ENCODE measurements at places on chromosomes 11 and 22.

DNA sequence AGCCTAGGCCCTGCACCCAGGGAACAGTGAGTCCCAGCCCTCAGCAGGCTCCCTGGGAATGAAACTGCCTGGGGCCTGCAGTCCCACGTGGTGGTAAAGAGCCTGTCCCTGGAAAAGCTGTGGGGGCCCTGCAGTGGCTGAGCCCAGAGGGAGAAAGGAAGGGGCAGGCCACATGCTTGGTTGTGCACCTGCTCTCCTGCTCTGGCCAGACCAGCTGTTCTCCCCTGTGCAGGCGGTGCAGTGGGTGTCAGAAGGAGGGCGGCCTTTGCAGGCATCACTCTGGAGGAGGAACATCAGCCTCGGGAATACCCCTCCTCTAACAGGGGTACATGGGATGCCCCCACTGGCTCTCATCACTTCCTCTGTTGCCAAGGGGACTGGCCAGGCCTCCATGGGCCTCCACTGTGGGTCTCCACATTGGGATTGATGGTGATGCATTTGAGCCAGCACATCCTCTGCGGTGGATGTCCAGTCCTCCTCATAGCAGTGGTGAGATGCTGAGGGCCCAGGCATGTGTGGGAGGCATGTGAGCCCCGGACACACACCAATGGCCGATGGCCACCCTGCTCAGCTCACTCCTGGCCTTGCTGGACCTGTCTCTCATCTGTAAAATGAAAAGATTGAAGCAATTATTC, 690.4 kb downstream of the BRD1 start:
- no peak for DNase-seq

DNA sequence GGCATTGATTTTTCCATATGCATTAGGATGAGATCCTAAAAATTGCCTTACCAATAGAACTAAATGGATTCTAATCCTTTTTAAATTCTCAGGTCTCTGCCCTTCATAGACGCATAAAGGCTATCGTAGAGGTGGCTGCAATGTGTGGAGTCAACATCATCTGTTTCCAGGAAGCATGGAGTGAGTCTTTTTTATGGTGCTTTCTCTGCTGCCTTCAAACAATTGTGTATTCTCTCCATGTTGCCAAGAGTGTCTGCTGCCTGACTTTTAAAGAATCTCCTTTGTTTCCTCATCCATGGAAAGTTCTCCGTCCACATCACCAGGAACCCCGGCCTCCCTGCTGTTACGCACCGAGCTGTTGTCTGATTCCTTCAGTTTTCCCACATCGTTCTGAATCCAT, 6.9 kb downstream of the UPB1 start:
- no peak for DNase-seq

- DNase-seq: no peak
Observed at GRCh38 chr22:45935573-45935972, 41.4 kb downstream of the WNT7B start.

DNA sequence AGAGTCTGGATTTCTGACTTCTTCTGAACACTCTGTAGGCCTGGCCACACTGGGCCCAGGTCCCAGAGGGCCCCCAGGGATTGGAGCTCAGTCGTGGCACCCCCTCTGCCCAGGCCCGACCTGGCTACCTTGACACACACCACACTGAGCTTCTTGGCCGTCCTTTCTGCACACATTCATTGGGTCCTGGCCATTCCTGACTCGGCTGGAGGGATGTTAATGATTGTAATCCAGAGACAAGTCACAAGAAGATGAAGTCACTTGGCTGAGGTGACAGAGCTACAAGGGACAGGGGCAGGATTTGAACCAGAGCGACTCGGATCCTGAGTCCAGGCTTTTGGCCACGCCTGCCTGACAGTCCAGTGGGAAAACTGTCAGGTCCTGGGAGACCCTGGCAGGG, 23.9 kb upstream of the PDGFB start:
- no peak for DNase-seq

GRCh38 chr11:45843158-45843924, 3.9 kb upstream of the CRY2 start:
- peak; percentile 83 for DNase-seq

DNA sequence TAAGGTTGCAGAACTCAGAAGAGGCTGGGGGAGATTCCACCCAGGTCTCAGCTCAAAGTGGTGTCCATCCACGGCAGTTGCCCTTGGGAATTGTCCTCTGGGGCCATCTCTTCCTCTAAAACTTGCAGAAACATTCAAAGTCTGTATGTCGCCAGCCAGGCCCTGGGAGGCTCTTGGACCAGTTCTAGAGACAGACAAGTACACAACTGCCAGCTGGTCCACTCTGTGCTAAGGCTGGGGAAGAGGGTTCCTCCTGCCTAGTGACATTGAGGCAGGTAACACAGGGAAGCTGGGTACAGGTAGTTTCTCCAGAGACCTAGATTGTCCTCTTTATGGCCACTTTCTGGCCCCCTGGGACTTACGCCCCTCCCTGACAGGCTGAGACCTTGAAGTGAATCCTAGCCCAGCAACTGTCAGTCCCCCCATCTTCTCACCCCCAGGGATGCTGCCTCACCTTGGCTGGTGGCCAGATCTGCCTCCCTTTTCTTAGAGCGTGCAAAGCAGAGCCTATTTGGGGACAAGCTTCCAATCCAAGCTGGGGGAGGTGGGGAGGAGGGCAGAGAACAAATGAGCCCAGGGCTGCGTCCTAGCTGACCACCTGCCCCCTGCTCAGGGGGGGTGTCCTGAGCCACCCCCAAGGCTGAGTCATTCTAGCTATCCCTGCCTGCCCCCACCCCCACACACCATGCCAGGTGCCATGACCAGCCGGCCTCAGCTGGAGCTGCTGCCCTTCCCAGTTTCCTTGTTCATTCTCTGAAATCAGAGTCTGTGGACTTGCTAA, 8.4 kb downstream of the FAM83F start:
- DNase-seq: no peak

DNA sequence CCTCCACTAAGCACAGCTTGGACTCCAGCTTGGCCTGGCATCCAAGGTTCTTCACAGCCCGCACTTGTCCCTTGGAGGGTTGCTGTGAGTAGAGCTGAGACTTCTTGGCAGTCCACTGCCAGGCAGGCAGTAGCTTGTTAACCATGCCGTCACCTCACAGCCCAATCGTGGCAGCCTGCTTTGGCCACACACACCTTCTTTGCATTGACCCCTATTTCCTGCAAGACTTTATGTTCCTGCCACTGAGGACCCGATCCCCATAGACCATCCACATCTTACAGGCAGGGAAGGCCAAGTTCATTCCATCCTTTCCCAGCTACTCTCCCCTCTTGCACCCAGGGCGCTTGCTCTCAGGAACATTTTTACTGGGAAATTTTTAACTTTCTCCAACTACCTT, 2.5 kb upstream of the PYGM start:
- no peak for DNase-seq

DNA sequence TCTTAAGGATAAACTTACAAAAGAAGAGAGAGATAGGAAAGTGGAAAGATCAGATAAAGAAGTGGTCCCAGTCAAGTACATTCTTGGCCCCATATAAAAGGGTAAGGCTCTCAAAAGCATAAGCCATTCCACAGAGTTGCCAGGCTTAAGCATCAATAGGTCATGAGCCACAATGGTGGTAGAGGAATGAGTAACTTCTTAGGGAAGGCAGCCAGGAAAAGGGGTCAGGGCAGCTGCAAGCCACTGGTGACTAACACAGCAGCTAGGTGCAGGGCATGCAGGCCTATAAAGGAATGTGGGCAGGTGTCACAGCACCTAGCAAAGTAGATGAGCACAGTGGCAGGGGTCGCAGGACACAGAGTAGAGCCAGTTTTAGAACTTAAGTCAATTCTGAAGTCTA, 302.6 kb upstream of the FAT3 start:
- no peak for DNase-seq

GRCh38 chr22:37281646-37282384, 493 bp upstream of the CYTH4 start:
- DNase-seq: no peak

DNA sequence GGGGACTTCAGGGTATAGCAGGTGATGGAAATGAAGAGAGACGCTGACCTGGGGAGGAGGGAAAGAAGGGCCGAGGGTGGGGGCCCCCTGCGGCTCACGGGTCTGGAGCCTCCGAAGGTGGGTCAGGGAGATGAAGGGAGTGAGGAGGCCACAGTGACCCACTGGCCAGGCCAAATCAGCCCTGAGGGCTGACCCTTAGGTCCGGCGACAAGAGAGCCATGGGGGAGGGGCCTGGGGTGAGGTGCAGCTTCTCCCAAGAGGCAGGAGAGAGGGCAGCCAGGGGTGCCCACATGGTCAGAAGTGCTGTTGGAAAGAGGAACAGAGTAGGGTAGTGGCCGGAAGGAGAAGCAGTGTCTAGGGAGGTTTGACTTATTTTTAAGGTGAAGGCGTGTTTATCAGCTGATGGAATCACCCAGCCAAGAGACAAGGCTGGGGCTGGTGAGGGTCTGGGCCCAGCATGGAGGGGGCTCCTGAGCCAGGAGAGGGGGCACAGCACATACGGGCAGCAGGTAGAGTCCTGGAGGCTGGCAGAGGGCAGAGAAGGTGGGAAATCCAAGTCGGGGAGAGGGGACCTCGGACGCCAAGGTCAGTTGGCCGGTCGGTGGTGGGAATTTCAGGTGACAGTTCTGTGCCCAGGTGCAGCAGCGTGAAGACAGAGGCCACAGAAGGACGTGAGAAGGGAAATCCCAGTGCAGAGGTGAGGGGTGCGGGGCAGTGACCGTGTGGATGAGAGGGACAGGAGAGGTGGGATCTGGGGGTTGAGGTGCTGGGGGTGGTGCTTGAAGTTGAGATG, 49.0 kb downstream of the LINC01488 start:
- no peak for DNase-seq

GRCh38 chr11:61974766-61975631, 7.6 kb upstream of the FTH1 start:
- DNase-seq: no peak

GRCh38 chr11:96267496-96268032, 75.4 kb downstream of the MAML2 start:
- DNase-seq: peak; percentile 26

DNA sequence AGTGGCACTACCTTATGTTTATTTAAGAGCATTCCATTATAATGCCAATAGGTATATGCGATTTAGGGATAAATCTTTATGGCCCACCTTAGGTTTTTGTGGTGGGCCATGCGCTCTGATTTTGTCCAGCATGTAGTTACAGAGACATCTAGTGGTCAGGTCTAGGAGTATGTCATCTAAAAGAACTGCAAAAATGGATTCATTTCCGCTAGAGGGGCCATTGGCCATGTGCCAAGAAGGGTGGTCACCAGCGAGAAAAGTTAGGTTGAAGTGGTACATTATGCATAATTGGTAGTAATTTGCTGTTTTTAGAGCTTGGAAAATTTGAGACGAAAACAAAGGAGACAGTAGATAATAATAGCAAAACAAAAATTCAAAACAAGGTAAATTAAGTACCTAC, 27.7 kb downstream of the LRRC4C start:
- DNase-seq: no peak

GRCh38 chr11:43825217-43825816, 55.3 kb upstream of the ALKBH3 start:
- no peak for DNase-seq

DNA sequence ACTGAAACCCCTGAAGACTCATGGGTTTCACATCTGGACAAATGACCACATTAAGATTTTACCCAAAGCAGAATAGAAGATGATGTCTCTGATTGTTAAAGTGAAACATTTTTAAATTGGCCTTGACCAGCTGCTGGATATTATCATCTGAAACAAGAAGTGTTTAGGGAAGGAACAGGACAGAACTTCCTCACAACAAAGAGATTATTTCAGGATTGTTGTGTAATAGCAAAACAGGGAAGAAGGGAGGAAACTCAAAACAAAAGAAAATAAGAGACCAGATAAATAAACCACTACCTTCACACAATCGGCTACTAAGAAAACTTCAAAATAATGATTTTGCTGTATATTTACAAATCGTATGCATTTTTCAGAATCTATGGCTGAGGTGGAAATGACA, 319.2 kb upstream of the API5 start:
- no peak for DNase-seq

DNA sequence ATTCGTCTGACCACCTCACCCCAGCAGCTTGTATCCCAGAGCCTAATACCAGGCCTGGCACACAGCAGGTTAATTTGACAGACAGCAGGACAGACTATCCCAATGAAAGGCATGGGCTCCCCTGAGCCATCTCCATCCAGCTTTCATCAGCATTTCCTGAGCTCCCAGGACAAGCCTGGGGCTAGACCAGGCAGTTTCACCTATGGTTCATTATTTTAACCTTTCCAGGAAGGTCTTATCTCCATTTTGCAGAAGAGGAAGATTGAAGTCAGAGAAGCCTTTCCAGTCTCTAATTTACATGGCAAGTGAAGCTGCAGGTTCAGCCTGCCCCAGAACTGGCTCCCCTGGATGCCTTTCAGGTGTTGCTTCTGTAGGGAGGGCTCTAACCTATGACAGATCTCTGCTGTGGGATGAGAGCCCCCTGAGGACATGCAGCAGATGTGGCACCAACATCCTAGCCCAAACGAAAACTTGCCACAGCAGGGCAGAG, 17.0 kb downstream of the ARRB1 start:
- DNase-seq: no peak

Data from stimulated activated CD4-positive, alpha-beta T cell treated with anti-CD3 and anti-CD28 coated beads, TNF-alpha, amount 100 ng/mL, for 24 hours (primary cell).